ENCODE measurements at places on chromosomes 6 and 20.

DNA sequence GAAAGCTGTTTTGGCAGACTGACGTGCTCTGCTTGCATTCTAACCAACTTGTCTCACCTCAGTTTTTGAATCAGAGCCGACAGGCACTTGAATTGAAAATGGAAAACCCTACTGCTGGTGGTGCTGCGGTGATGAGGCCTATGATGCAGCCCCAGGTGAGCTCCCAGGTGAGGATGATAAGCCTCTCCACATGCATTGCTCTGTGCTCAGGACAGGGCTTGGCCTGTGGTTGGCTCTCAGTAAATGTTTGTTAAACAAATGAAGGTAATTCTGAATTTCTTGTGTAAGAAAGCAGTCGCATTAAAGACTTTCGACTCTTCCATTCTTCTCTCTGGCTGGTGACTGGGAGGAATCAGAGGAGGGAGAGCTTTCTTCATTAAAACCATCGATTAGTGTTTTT lies 136.3 kb downstream of the SULF2 start:
- DNase-seq = no peak

DNA sequence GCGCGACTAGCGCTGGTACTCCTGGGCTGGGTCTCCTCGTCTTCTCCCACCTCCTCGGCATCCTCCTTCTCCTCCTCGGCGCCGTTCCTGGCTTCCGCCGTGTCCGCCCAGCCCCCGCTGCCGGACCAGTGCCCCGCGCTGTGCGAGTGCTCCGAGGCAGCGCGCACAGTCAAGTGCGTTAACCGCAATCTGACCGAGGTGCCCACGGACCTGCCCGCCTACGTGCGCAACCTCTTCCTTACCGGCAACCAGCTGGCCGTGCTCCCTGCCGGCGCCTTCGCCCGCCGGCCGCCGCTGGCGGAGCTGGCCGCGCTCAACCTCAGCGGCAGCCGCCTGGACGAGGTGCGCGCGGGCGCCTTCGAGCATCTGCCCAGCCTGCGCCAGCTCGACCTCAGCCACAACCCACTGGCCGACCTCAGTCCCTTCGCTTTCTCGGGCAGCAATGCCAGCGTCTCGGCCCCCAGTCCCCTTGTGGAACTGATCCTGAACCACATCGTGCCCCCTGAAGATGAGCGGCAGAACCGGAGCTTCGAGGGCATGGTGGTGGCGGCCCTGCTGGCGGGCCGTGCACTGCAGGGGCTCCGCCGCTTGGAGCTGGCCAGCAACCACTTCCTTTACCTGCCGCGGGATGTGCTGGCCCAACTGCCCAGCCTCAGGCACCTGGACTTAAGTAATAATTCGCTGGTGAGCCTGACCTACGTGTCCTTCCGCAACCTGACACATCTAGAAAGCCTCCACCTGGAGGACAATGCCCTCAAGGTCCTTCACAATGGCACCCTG lies 1.6 kb downstream of the TPBG start:
- no peak for DNase-seq

DNA sequence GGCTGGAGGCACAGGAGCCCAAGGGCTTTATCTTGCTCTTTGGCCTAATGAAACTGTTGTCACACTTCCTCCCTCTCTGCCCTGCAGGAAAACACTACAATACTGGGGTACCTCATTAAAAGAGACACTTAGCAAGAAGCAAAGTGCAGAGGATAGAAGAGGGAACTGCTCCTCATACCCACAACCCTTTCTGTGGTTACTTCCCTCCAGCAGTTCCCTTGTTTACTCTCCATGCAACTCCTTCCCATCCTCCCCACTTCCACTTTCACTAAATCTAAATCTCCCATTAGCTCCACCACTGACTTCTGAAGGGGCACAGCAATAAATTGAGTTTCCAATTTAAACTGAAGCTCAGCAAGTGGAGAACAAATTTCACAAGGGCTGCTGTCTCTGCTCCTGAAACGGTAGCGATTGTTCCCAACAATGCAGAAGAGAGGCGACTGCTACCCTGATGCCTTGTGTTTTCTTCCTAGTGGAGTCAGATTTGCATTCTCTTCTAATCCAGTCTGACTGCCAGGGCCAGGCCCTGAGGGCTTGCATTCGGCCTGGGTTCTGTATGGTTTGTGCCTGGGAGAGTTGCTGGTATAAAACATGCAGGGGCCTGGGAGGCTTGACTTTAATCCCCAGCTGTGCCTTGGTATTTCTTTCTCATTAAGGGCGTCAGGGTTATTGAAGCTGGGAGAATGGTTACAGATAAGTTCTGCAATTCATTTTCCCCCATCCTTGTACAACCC lies 454.7 kb downstream of the TFAP2B start:
- DNase-seq = no peak

GRCh38 chr20:38278131-38278530 lies 17.6 kb upstream of the KIAA1755 start:
- DNase-seq = no peak

DNA sequence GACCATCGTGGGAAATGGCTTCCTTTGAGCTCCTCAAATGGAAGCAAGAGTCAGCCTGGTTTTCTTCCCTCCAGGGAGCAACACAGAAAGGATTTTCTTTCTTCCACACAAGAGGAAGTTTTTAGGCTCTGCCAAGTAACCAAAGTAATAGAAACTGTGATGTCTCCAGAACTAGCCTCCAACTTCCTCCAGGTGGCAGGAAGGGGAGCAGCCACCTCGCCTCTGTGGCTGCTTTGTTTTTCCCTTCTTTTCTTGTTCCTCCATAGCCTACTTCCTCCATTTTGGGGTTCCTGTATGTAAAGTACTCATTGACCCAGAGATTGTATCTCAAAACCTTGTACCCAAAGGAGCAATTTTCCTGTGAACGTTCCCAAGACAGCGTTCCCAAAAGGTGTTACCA lies 32.7 kb upstream of the CCR6 start:
- no peak for DNase-seq

DNA sequence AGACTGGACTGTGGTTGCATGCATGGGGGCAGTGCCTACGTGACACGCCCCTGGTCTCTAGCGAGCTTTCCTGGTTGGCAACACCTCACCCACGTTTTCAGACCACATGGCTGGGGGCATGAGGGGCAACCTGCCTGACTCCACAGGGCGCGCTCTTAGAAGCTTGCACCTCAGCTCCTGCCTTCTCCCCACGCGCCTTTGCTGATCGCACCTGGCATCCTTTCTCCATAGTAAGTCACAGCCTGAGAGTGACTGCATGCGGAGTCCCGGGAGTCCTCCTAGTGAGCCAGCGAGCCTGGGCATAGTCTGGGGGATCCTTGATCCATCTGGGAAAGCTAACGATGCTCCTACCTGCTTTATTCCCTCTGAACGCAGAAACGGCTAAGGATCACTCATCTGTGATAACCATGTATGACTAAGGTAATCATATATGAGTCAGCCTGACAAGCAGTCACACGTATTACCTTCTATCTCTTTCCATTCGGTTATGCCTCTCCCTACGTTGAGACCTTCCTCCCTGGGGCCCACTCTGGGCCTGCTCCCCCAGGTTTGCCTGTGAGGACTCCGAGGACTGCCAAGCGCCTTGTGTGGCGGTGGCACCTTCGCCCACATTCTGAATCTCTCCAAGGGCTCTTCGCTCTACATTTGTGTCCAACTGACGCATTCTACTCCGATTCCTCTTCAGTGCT lies 4.5 kb downstream of the TCFL5 start:
- DNase-seq = peak; percentile 23

GRCh38 chr6:166650824-166651807 lies 24.1 kb upstream of the RPS6KA2 start:
- no peak for DNase-seq

- no peak for DNase-seq
These were observed 39.1 kb downstream of the ADGRF5 start for GRCh38 chr6:46882645-46883044.

Data from activated CD4-positive, alpha-beta T cell treated with anti-CD3 and anti-CD28 coated beads, Interleukin-2, amount 50 U/mL, for 16 hours (primary cell).